ENCODE measurements at places on chromosomes 7 and 10.

GRCh38 chr10:34032564-34032963 lies 698.1 kb upstream of the NRP1 start:
- no peak overlapping the region for H3K4me3 ChIP-seq
- no peaks in the 10 kb centered on the region for H3K4me1 ChIP-seq
- no peak overlapping the region for H3K27ac ChIP-seq
- no peaks in the 10 kb centered on the region for H3K36me3 ChIP-seq
- no peak for DNase-seq

GRCh38 chr10:63491588-63492316 lies 26.0 kb upstream of the JMJD1C start:
- peaks cover 34% of the 10 kb centered on the region for H3K4me1 ChIP-seq
- peak overlapping the region; percentile 48 for H3K27ac ChIP-seq
- DNase-seq = no peak

DNA sequence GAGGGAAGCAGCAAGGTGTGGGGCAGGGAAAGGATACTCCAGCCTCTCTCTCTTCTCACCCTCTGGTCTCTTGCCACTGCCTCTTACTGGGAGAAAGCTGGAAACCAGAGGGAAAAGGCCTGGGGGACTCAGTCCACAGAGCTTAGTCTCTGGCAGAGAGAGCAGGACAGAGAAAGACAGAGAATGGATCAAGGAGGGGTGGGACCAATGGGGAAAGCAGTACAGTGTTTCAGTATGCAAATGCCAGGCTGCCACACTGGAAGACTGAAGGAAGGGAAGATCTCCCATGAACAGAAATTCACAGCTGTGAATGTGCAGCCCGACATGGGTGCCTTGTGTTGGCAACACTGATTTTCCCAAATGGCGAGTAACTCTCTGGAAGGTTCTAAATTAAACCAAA lies 40.4 kb downstream of the CREB5 start:
- H3K36me3 ChIP-seq = no peaks in the 10 kb centered on the region
- no peaks in the 10 kb centered on the region for H3K27me3 ChIP-seq
- no peak for DNase-seq
- H3K4me3 ChIP-seq = no peak overlapping the region
- no peak overlapping the region for H3K27ac ChIP-seq

DNA sequence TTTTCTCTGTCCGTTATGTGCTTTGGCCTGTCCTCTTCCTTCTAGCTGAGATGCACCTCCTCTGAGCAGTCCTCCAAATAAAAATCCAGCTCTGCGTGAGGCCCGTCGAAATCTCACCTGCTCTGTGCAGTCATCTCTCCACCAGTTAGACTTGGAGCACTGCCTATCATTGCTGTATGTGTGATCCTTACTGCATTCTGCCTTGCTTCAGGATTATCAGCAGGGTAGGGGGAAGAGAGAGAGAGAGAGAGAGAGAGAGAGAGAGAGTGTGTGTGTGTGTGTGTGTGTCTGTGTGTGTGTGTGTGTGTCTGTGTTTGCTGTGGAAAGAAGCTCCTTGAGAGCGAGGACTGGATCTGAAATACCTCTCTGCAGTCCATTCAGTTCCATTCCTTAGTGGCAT lies 129.4 kb downstream of the CCNY start:
- no peak for DNase-seq
- no peak overlapping the region for H3K4me3 ChIP-seq
- H3K4me1 ChIP-seq = no peaks in the 10 kb centered on the region
- H3K27ac ChIP-seq = no peak overlapping the region
- no peaks in the 10 kb centered on the region for H3K27me3 ChIP-seq

DNA sequence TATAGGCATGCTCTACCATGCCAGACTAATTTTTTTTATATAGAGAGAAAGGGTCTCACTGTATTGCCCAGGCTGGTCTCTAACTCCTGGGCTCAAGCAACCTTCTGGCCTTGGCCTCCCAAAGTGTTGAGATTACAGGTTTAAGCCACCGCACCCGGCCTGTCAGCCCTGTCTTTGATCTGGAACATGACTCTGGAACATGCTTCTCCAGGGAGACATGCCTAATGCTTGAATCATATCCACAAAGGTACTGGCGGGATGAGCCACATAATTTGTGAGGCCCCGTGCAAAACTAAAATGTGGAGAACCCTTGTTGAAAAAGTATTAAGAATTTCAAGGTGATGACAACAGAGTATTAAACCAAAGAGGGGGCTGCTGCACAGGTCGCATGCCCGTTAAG lies 282.8 kb downstream of the ARHGAP12 start:
- H3K36me3 ChIP-seq = no peaks in the 10 kb centered on the region
- no peak for DNase-seq
- H3K4me3 ChIP-seq = no peak overlapping the region
- no peak overlapping the region for H3K27ac ChIP-seq
- H3K27me3 ChIP-seq = no peaks in the 10 kb centered on the region

DNA sequence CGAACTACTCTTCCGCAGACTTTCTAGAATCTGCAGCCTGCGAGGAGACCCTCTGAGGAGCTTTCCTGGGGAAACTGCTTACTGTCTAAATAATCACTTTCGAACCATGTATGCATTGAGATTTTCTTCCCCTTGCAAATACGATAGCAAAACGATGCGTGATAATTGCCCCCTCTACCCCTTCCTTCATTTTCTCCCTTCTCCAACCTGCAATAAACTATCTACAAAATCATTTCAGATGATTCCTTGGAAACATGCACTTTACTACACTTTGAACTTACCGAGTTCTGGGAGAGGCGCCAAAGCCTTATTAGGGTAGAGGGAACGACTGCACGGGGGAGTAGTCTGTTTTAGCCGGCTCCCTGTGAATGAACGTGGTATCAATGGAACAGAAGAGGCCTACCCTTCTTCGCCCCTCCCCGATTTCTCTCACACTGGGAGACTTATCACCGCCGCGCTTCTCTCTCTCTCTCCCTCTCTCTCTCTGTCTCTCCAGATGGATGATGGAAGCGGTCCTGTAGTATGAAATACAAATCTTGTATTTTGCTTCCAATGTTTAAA lies at the start of gene FGFBP3:
Gene FGFBP3 (minus strand): TSS at position 370 of the 561 bp plus-strand sequence. CDS start 517 bp downstream, outside the sequence.
- peak within 1 kb of the TSS; percentile 10 for H3K27ac ChIP-seq
- no peaks in the 10 kb centered on the region for H3K36me3 ChIP-seq
- H3K27me3 ChIP-seq = peaks cover 8% of the 10 kb centered on the region
- no peak for DNase-seq
- H3K4me3 ChIP-seq = peak within 1 kb of the TSS; percentile 91

GRCh38 chr7:29337546-29338116 lies 143.1 kb downstream of the CHN2 start:
- no peak overlapping the region for H3K4me3 ChIP-seq
- DNase-seq = no peak
- H3K27ac ChIP-seq = no peak overlapping the region
- no peaks in the 10 kb centered on the region for H3K36me3 ChIP-seq
- no peaks in the 10 kb centered on the region for H3K27me3 ChIP-seq
- peaks cover 18% of the 10 kb centered on the region for H3K4me1 ChIP-seq

GRCh38 chr10:31299119-31299518 lies 19.9 kb upstream of the ZEB1 start:
- no peaks in the 10 kb centered on the region for H3K36me3 ChIP-seq
- H3K4me1 ChIP-seq = no peaks in the 10 kb centered on the region
- no peak for DNase-seq

DNA sequence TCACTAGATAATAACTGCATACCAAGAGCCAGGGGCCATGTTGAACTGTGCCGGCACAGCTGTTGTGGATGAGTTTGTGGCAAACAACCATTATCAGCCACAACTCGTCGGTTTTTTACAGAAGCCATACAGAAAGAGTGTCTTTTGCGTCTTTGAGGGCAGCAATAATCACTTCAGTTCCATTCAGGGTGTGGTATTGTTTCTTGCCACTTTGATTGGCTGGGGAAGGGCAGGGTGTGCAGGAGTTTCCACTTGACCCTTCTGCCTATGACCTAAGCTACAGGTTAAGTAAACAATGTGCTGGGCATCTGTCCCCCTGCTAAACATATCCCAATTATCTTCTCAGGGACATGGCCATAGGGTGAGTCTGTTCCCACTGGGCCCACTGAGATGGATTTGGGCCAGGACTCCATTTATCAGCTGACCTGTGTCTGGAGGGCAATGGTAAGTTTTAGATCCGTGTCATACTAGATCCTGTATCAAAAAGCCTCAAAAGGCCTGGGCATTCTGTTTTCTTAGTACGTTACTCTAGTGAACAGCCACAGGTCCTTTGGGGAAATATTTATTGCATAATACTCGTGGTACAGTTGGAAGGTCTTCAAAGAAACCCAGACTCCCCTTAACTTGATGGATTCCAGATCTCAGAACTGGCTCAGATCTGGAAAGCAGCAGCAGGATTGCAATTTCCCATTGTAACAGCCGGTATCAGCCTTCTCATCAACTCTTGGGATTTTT lies 15.9 kb downstream of the ZNF3 start:
- no peak overlapping the region for H3K27ac ChIP-seq
- DNase-seq = no peak
- H3K36me3 ChIP-seq = peaks cover 48% of the 10 kb centered on the region
- H3K4me1 ChIP-seq = no peaks in the 10 kb centered on the region
- H3K4me3 ChIP-seq = no peak overlapping the region
- no peaks in the 10 kb centered on the region for H3K27me3 ChIP-seq

- no peak overlapping the region for H3K27ac ChIP-seq
- no peak overlapping the region for H3K4me3 ChIP-seq
- no peaks in the 10 kb centered on the region for H3K36me3 ChIP-seq
- no peak for DNase-seq
Measured at GRCh38 chr10:24363070-24363469, 154.1 kb downstream of the KIAA1217 start.

- H3K27ac ChIP-seq = no peak overlapping the region
- H3K27me3 ChIP-seq = no peaks in the 10 kb centered on the region
- no peak for DNase-seq
- H3K4me1 ChIP-seq = peaks cover 9% of the 10 kb centered on the region
- H3K4me3 ChIP-seq = no peak overlapping the region
- H3K36me3 ChIP-seq = peaks cover 52% of the 10 kb centered on the region
Measured at GRCh38 chr7:128402356-128402755, 7.4 kb downstream of the IMPDH1 start.

DNA sequence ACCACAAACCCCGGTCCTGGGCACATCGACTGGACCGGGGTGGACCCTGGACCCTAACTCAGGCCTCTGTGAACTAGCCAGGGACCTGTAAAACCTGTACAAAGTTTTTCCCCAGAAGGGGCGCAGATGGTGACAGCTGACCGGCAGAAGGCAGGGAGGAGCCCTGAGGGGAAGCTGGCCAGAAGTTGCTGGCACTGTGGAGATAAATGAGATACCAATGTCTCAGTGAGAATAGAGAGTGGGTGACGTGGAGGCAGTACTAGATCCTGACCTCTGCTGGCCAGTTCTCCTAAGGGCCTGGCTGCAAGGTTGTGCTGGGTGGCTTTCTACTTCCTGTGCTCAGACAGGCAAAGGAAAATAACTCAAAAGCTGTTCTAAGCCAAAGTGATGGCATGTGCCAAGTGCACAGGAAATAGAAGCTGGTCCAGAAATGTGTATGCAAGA lies 10.6 kb upstream of the TSPAN14 start:
- no peak overlapping the region for H3K4me3 ChIP-seq
- no peak overlapping the region for H3K27ac ChIP-seq

- H3K4me1 ChIP-seq = peaks cover 15% of the 10 kb centered on the region
- DNase-seq = no peak
- no peaks in the 10 kb centered on the region for H3K36me3 ChIP-seq
- no peak overlapping the region for H3K4me3 ChIP-seq
- no peaks in the 10 kb centered on the region for H3K27me3 ChIP-seq
Measured at GRCh38 chr10:21260506-21261149, 264.9 kb downstream of the SKIDA1 start.

GRCh38 chr10:15091418-15091817 lies 2.8 kb upstream of the ACBD7 start:
- no peaks in the 10 kb centered on the region for H3K36me3 ChIP-seq
- no peak for DNase-seq
- H3K27me3 ChIP-seq = no peaks in the 10 kb centered on the region
- peaks cover 3% of the 10 kb centered on the region for H3K4me1 ChIP-seq

GRCh38 chr10:80148166-80148805 lies 15.8 kb downstream of the PLAC9 start:
- peaks cover 14% of the 10 kb centered on the region for H3K4me1 ChIP-seq
- no peak overlapping the region for H3K27ac ChIP-seq
- no peak for DNase-seq

DNA sequence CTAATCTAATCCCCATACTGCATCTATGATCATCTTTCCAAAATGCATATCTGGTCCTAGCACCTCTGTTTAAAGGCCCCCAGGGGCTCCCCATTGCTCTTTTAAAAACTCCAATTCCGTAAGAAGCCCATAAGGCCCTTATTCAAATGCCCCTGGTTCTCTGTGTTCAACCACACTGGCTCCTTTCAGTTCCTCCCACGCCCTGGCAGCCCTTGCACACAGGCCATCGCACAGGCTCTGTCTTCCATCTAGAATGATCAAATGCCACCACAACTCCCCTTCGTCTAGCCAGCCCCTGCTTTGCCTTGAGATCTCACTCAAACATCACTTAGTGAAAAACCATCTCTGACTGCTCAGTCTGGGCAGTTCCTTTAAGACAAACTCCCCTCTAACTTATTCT lies 112.9 kb upstream of the LYZL2 start:
- no peak overlapping the region for H3K27ac ChIP-seq
- no peaks in the 10 kb centered on the region for H3K27me3 ChIP-seq
- H3K36me3 ChIP-seq = no peaks in the 10 kb centered on the region
- H3K4me3 ChIP-seq = no peak overlapping the region

- H3K36me3 ChIP-seq = no peaks in the 10 kb centered on the region
- no peak for DNase-seq
- H3K27me3 ChIP-seq = no peaks in the 10 kb centered on the region
- no peak overlapping the region for H3K4me3 ChIP-seq
- no peaks in the 10 kb centered on the region for H3K4me1 ChIP-seq
Measured at GRCh38 chr7:108089381-108089780, 40.8 kb downstream of the LAMB4 start.

- H3K4me1 ChIP-seq = no peaks in the 10 kb centered on the region
- no peak overlapping the region for H3K4me3 ChIP-seq
- H3K27me3 ChIP-seq = peaks cover 4% of the 10 kb centered on the region
- no peak overlapping the region for H3K27ac ChIP-seq
- no peaks in the 10 kb centered on the region for H3K36me3 ChIP-seq
- DNase-seq = no peak
Measured at GRCh38 chr7:117338020-117338419, 15.2 kb upstream of the WNT2 start.

DNA sequence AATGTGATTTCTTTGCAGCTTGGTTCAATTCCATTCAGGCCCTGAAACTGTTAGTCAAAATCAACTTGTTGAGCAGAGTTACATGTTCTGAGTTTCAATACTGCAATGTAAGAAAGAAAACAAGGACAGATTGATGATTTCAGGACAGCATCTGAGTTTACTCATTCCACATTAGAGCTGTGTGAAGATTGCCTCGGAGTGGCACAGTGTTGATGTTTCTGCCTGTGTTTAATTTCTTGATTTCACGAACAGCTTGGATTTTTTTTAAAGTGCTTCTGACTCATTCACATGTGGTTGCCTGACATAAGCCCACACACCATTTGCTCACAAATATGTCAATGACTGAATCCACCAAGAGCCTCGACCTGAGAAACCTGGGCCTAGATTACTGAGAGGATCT lies 101.2 kb upstream of the PARD3 start:
- no peak overlapping the region for H3K27ac ChIP-seq
- H3K36me3 ChIP-seq = no peaks in the 10 kb centered on the region
- no peak for DNase-seq
- H3K4me3 ChIP-seq = no peak overlapping the region
- H3K4me1 ChIP-seq = no peaks in the 10 kb centered on the region
- H3K27me3 ChIP-seq = no peaks in the 10 kb centered on the region
